ENCODE measurements at places on chromosomes 11 and 22.

GRCh38 chr11:64747961-64748665 lies 4.2 kb upstream of the RASGRP2 start:
- no peak for DNase-seq

- no peak for DNase-seq
Observed at GRCh38 chr11:1834779-1835670, at the start of gene SYT8. SYT8 (plus strand) TSS chr11:1834990; CDS start chr11:1835106, 116 bp downstream.

DNA sequence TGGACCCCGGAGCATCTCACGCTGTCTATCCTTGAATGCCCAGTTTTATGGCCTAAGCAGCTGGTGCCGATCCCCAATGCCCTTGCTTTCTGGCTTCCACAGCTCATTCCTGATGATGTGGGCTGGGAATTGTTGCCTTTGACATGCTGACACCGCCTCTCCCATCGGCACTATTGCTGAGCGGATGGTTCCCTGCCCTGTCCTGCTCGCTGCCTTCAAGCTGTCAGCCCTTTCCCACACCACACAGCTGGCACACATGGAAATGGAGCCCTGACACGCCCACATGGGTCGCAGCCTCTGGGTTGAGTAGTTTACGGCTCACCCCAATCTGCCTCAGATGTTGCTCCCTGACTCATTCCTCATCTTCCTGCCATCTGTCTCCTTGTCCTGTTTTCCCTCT lies 110.2 kb upstream of the SESN3 start:
- no peak for DNase-seq

DNA sequence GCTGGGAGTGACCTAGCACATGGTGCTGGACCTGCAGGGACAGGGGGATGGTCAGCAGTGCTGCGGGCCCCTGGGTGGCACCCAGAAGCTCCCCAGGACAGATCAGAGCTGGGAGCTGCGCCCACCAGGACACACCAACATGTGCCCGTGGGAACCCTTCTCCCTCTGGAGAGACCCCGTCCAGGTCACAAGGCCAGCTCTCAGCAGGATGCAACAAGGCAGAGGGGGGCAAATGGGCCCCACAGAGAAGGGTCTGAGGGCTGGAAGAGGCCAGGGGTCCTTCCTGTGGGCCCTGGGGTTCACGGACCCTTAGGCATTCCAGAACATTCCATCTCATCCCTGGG lies 6.2 kb downstream of the DUSP8 start:
- no peak for DNase-seq

GRCh38 chr11:72218251-72218745 lies 1.7 kb downstream of the FOLR2 start:
- DNase-seq: no peak

DNA sequence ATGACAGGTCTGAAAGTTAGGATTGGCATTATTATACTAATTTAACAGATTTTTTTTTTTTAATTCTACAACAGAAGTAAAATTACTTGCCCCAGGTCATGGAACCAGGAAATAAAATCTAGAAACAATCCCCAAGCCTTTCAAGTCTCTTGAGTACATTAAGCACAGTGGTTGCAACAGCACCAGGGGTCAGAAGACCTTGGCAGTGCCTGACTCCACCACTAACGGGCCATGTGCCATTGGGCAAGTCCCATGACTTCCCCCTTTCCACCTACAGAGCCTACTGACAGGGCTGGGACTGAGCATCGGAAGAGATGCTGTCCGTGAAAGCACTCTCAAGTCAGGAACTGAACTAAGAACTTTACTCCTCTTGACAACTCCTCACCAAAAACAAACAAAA lies 98.6 kb upstream of the AKIP1 start:
- no peak for DNase-seq

- no peak for DNase-seq
Observed at GRCh38 chr11:117863383-117863782, 13.1 kb downstream of the FXYD6 start.

GRCh38 chr11:65742353-65742752 lies 21.8 kb upstream of the RNASEH2C start:
- DNase-seq: no peak

- no peak for DNase-seq
Observed at GRCh38 chr11:108871867-108872266, 207.0 kb downstream of the DDX10 start.

GRCh38 chr11:78354408-78355308 lies 63.0 kb downstream of the GAB2 start:
- no peak for DNase-seq
